Placental pericyte (primary cell): ENCODE measurements at places on chromosomes 7 and 10. TPM values are rescaled to one million over a fixed set of nuclear protein-coding genes. Genes with fewer than 3 reads are reported as not detected.

Gene KLF6
- 50.8 and 93.5 TPM in 2 replicates for total RNA-seq

Gene TEX47
- not detected in 2 replicates for total RNA-seq

Gene LOXL4
- total RNA-seq, result 23.0 and 70.5 TPM in 2 replicates

Gene CFAP70
- total RNA-seq, result 0.44 and 0.57 TPM in 2 replicates

Gene ACSL5
- total RNA-seq, result 1.4 and 1.5 TPM in 2 replicates

Gene CPN1
- total RNA-seq, result not detected in 2 replicates

Gene OR2AE1
- 0.66 TPM in 1 of 2 replicates, not detected in the other for total RNA-seq

Gene PRKCQ
- 0.14 TPM in 1 of 2 replicates, not detected in the other for total RNA-seq

Gene AGAP5
- total RNA-seq, result 3.9 TPM in 2 replicates

Gene TMEM196
- total RNA-seq, result not detected in 2 replicates

Gene RBP4
- 0.22 TPM in 1 of 2 replicates, not detected in the other for total RNA-seq

Gene LRRD1
- under 0.01 TPM in 1 of 2 replicates, not detected in the other for total RNA-seq
